ENCODE measurements at places on chromosomes 5 and 9.
A peak's percentile ranks its signal among the peaks of the same experiment; 100 is the strongest.

DNA sequence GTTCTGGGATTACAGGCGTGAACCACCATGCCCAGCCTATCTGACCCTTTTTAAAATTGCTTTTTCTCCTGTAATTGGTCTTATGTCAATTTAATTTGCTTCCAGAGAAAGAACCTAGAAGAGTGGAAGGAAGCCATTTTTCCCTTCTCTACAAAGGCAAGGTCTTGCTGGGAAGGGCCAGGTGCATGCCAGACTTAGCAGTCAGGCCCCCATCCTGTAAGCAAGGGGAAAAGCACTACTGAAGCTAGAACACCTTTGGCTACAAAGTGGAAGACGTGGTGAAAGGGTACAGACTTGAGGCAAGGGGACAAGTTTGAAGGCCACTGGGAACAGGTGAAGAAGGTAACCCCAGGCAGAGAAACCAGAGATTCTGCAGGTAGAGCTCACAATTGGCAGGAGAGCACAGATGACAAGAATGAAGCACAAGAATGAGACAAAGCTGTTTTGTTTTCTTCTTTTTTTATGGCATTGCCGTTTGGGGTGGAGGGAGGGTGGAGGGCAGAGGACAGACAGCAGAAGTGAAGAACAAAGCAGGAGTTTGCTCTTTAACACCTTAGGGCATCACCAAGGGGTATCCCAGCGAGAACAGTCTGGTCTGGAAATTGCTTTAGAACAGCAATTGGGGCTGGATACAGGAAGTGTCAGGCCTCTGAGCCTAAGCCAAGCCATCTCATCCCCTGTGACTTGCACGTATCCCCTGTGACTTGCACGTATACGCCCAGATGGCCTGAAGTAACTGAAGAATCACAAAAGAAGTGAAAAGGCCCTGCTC, 72.9 kb downstream of the SERINC5 start:
- DNase-seq, result peak; percentile 89

- no peak for DNase-seq
Measured at GRCh38 chr9:75487856-75488718, 399.8 kb downstream of the OSTF1 start.

DNA sequence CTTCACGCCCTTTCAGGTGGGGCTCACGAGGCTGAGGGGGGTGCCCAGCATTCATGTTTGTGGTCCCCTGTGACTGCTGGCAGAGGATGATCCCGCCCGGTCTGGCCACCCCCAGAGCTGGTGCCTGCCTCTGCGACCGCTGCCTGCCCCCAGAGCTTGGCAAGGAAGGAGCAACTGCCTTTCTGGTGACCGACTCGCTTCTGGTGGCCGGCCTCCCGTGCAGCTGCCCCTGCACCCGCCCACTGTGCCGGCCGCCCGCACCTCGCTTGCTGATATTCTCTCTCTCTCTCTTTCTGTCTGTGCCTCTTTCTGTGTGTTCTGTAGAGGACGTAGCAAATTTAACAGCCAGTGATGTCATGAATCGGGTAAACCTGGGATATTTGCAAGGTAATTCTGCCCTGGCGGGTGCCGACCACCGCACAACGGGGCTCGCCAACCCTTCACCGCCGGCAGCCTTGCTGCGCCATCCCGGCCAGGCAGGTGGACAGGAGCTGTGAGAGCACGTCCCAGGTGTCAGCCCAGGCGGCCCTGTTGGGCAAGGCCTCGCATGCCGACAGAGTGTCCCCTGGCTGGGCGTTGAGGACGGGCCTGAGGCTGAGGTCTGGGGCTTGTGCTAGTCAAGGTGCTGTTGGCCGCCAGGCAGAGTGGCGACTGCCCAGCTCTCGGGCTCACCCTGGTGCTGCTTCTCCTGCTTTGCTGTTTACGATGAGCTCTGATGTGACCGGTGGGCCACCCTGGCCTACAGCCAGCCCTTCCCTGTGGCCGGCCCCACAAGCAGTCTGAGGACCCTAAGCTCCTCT, 86.0 kb downstream of the KCNT1 start:
- DNase-seq, result no peak

DNA sequence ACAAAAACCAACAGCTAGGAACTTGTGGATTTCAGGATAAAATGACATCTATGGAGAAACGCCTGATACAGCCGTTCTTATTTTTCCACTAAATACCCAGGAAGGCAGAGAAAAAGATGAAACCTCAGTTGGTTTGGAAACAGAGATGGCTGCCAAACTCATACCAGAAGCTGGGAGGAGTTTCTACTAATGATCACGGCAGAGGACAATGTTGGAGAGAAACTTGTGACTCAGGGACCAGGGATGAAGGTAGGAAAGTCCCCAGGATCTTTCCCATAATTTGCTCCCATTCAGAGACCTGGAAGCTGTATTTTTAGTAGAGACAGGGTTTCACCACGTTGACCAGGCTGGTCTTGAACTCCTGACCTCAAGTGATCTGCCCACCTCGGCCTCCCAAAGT, 187.1 kb upstream of the IER5L start:
- DNase-seq, result no peak

- no peak for DNase-seq
Measured at GRCh38 chr9:121261755-121262154, 6.2 kb upstream of the GSN start.

DNA sequence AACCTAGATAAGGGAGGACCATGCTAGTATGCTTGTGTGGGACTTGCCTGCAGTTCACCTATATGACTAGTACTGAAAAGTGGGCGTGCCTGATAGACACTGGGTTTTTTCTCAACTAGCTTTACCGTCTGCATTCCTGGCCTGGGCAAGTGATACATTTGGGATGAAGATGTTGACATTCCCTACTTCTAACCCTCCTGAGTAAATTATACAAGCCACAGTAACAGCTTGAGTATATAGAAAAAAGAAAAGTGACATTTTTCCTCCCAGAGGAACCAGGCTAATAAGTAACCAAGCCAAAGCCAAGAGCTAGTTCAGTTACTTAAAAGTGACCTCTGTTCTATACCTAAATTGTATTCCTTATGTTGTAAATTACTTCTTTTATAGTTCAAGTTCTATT, 153.8 kb upstream of the CYLC2 start:
- no peak for DNase-seq

- no peak for DNase-seq
Measured at GRCh38 chr9:120291050-120291449, 288.9 kb downstream of the CDK5RAP2 start.

Measured in ELF-1 (cell line).